G401 (cell line): ENCODE measurements at places on chromosomes 2 and 18.
A peak's percentile ranks its signal among the peaks of the same experiment; 100 is the strongest.

GRCh38 chr2:73223821-73224220 is 9.2 kb downstream of the PRADC1 start:
- no peak for DNase-seq

DNA sequence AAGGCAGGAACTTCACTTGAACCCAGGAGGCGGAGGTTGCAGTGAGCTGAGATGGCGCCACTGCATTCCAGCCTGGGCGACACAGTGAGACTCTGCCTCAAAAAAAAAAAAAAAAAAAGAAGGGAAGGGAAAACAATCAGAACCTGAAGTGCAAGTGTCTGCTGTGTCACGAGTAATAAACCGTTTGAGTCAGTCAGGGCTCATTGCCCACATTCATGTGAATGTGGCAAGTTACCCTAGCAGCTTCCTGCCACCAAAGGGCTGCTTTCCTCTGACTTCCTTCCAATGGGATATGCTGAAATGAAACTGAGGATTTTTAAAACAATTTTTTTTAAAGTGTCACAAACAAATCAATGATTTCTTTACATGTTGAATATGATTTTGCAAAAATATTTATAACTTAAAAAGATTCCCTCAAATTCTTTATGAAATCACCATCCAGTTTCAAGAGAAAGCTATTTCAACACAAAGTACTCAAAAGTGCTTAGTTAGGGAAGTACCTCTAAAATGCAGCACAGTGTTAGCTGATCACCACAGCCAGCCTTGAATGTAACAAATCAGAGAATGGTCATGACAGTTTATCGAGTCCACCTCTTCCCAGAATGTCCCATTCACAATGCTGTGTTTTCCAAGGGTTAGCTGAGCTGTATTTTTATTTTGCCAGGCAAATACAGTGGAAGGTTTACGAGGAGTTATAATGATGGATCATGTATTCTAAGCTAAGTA is 36.4 kb downstream of the WDSUB1 start:
- DNase-seq, result peak; percentile 47

- peak; percentile 78 for DNase-seq
Observed at GRCh38 chr2:134443814-134444480, 190.1 kb downstream of the MGAT5 start.

- DNase-seq, result no peak
Observed at GRCh38 chr2:207236156-207236935, 70.6 kb upstream of the KLF7 start.

DNA sequence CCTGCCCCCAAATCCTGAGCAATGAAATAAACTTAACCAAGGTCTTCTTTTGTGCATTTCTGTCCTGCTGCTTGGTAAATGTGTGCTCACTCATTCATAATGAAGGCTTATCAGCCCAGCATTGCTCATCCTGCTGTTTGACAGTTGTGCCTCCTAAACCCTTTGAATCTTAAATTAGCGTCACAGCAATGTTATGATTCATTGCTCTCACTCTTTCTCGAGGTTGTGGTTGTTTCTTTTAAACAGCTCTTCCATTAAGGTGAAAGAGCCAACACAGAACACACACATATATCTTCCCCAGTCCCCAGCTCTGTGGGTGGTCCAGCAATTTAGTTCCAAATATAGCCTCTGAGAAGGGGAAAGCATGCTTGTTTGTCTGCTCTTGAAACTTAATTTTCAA is 84.0 kb downstream of the EVA1A start:
- DNase-seq, result no peak

DNA sequence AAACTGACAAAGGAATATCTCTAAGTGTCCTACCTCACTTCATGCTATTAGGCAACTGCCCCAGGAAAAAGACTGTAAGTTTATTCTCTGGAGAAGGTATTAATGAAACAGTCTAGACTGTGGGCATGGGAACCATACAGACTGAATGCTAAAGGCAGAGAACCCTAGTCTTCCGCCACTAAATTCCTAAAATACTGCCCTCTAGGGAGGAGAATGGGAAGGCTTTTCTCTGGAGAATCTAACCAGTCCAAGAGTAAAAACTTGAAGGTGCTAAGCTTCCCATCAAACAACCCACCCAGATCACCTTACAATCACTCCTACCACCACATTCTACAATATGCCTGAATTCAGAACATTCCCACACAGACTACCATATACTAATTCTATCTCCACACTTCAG is 3.4 kb downstream of the SRBD1 start:
- DNase-seq, result peak; percentile 18

DNA sequence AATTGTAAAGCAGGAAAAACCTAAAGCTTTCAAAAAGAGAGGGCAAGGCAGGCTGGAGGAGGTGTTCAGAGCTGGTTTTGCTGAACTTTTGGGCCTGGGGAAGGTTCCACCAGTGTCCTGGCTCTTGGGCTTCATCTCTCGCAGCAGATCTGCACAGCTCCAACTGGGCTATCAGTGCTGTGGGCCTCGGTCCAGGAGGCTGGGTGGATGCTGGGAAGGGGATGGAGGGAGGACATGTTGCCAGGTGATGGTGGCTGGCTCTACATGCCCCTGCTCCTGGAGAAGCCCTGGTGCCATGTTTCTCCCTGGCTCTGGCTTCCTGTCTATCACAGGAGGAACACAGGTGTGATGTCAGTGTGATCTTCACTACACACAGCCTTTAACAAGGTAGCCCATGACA is 187.1 kb downstream of the SH3RF3 start:
- DNase-seq, result no peak

GRCh38 chr2:241359481-241360045 is 3.5 kb downstream of the FARP2 start:
- DNase-seq, result no peak

DNA sequence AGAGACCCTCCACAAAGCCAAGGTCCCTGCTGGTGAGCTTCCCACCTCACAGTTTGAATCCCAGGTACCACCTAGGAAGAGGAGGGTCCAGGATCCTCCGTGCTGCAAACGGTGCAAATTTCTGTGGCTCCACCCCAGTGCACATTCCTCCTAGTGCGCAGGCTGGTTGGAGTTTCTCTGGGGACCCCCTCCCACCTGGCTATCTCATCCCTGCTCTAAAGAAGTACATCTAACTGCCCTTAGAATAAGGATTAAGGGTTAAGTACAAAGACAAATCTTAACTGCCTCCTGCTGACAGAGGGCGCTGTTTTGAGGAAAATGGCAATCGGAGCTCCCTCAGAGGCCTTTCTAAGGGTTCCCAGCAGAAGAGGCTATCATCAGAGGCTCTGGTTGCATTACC is 109.6 kb upstream of the FSIP2 start:
- no peak for DNase-seq

- DNase-seq, result no peak
Observed at GRCh38 chr18:77105028-77105427, 27.6 kb downstream of the MBP start.

GRCh38 chr2:95179451-95179850 is 13.8 kb downstream of the ZNF2 start:
- DNase-seq, result no peak

GRCh38 chr2:178306352-178307073 is 112.2 kb downstream of the OSBPL6 start:
- DNase-seq, result peak; percentile 16

DNA sequence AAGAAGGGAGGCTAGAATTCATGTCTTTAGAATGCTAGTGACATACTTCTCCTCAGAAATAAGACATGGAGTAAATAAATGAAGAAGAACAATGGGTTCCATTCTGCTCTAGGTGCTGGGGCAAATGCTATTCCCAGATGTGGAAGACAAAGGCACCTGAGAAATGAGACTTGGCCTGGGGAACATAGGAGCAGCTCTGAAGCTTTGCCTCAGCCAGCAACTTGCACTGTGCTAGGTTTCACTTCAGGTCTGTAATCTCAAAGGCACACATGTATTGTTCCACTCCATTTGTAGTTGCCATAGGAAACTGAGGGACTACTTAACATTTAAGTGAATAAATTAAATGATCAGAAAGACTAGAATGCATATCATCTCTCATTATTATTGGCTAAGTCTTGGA is 538.9 kb upstream of the REG3G start:
- no peak for DNase-seq

DNA sequence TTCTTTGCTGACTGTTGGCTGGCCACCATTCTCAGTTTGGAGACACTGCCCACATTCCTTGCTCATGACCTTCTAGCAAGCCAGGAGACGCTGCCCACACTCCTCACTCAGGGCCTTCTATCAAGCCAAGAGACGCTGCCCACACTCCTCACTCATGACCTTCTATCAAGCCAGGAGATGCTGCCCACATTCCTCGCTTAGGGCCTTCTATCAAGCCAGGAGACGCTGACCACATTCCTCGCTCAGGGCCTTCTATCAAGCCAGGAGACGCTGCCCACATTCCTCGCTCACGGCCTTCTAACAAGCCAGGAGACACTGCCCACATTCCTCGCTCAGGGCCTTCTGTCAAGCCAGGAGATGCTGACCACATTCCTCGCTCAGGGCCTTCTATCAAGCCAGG is 131.3 kb upstream of the CBLN2 start:
- no peak for DNase-seq

- no peak for DNase-seq
Observed at GRCh38 chr2:76450024-76450475, 739.3 kb upstream of the GCFC2 start.

DNA sequence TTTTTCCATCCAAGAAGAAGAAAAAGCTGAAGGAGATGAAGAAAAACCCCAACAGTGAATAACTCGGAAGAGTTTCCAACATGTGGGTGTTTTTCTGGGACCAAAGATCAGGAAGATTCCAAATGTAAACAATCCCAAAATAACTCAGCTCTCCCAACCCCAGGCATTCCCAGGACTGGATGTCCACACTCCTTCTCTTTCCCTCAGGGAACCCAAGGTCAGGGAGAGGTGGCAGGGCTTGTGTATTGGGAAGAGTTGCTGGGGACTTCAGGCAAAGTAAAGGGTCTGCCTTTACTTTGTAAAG is 268.0 kb downstream of the DYSF start:
- no peak for DNase-seq

DNA sequence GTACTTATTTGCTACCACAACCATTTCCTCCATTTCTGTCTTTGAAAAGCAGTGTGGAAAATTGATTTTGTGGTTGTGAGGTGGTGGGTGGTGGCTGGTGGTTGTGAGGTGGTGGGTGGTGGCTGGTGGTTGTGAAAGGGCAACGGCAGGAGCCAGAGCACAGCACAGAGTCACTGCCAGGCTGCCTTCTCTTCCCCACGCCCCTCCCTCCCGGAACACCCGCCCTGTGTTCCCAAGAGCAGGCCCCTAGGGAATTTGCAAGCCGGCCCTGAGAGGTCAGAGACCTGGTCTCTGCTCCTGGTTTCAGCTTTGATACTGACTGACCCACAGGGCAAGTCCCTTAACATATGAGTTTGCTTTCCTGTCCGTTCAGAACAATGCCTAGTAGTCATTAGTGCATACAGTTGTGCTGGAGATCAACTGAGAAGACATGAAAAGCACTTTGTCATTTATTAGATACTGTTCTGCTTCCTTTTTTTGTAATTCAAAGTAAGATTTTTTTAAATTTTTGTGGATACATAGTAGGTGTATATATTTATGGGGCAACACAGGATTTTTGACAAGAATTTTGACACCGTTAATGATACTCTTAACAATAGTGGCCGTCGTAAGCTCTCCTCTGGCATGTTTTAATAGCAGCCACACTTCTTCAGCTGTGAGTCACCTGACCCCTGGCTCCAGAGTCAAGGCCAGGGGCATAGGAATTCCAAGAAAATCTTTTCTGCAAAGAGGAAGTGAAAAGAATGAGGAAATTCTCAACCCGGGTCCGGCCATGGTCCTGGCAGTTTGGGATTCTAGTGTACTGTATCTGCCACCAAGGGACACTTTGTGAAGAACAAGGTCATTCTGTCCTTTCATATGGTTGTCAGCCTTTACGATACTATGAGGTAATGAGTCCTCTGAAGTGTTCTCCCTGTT is 53.2 kb downstream of the ITGA6 start:
- no peak for DNase-seq

DNA sequence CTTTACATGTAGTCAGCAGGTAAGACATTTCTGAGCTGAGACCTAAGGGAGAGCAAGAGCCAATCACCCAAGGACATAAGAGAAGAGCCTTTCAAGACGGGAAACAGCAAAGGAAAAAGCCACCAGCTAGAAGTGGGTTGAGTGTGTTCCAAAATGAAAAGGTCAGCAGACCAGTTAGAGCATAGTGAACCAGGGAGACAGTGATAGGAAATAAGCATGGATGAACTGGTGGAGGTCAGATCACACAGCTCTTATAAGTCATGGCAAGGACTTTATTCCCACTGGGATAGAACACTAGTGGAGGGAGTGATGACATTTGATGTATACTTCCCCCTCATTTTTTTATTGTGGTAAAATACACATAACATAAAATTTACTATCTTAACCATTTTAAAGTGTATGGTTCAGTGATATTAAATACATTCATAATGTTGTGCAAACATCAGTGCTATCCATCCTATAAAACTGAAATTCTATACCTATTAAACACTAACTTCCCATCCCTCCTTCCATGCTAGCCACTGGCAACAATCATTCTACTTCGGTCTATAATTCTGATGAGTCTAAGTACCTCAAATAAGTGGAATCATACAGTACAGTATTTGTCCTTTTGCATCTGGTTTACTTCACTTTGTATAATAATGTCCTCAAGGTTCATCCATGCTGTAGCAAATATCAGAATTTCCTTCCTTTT is 155.8 kb upstream of the WDSUB1 start:
- no peak for DNase-seq

GRCh38 chr2:181523756-181524155 is 66.6 kb downstream of the ITGA4 start:
- DNase-seq, result no peak

GRCh38 chr2:204635478-204635877 is 90.2 kb downstream of the PARD3B start:
- no peak for DNase-seq

GRCh38 chr2:102235042-102235473 is 48.2 kb downstream of the IL1RL2 start:
- no peak for DNase-seq

DNA sequence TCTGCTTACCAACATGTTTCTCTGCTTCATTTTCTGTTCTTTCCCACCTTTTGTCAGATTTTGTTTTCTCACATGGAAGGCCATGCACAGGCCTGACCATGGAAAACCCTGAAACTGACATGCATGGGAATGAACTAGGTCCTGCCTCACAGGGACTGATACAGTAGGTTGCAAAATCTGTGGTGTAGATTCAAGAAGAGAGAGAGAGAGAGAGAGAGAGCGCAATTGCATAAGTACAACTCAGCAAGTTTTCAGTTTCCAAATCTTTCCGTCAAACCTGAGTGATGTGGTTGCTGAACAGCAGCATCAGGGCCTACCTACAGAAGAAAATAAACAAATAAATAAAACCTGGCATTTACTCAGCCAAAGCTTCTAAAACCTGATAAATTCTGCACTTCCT is 87.5 kb upstream of the RNF152 start:
- DNase-seq, result no peak

GRCh38 chr2:203647579-203647978 is 58.9 kb upstream of the CD28 start:
- DNase-seq, result no peak

GRCh38 chr18:3592864-3593263 is 142.9 kb downstream of the TGIF1 start:
- DNase-seq, result no peak

GRCh38 chr2:114049280-114049679 is 159.4 kb downstream of the ACTR3 start:
- no peak for DNase-seq

- DNase-seq, result no peak
Observed at GRCh38 chr18:74281980-74282754, 9.6 kb downstream of the CYB5A start.

- no peak for DNase-seq
Observed at GRCh38 chr2:41958251-41958650, 89.6 kb upstream of the PKDCC start.
